ENCODE measurements at places on chromosomes 13 and 19.

DNA sequence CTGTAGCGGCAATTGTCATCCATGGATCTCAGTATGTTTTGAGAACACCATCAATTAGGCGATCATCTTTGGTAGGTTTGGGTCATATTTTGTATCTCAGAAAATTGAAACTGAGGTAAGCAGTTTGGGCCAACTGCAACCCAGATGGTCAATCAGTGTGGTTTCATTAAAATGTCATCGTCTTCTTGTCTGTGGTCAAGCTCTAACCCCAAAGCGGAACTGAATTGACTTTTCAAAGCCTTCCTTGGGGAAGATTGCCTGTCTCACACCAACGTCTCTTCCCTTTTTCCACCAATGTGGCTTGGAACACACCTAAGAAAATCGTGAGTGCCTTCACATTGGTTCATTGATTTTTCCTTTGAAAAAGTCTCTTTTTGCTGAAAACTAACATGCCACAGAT, 56.3 kb upstream of the UBAC2 start:
- no peak for DNase-seq

DNA sequence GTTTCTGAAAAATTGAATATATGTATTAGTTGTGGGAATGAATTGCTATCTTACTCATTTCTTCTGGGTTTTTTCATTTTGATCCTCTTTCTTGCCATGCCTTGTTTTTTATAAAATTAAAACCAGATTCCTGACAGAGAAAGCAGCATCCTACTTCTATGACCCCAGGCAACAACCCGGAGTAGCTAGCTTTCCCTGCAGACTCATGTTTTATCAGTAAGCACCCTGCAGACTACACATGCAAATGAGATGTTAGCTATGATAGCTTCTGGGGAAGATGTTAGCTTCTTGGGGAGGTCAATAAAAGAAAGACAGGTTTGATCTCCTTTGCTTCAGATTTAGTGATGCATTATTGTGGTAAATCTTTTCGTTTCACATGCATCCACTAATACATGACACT, 1598.6 kb downstream of the SLITRK5 start:
- DNase-seq: no peak

DNA sequence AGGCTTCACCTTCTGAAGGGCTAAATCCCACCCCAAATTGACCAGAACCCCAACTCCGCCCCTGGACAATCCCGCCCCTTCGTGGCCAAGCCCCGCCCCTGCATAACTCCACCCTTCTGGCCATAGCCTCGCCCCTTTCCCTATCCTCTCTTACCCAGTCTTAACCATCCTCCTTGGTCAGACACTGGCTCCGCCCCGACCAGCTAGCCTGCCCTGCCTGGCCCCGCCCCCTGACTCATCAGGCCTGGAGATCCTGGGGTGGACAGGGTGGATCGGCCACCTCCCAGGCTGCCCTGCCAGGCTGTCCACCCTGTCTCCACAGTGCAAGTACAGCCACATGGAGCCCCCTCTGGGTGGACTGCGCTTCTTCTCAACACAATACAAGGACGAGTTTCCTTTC, 8.0 kb upstream of the ZNF358 start:
- peak; percentile 69 for DNase-seq

DNA sequence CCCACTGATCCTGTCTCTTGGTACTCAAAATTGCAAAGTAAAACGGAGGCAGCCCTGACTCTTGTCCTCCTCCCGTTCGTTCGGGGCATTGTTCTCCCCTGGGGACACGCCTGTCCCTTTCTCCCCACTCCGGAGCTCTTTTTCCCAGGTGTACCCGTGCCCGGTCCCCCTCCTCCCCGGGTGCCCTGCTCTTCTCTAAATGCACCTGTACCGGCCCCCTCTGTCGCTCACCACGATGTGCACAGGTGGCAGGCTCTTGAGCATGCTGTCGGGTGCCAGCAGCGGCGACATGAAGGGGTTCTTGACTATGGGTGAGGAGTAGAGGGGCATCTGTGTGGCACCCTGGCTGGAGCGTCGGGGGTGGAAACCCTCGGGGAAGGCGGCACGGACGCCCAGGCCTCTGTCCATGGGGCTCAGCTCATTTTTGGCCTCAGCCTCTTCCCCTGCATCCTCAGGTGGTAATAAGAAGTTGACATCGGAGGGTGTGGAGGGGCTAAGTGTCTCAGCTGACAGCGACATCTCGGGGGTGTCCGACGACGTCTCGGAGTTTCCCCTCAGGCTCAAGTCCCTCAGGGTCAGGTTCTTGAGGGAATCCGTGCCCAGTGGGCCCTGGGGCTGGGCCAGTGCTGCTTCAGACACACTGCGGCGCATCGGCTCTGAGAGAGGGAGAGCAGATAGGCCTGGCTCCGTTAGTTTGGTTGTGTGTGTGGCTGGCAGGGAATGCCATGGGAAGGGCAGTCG, 12.4 kb upstream of the CNFN start:
- no peak for DNase-seq

DNA sequence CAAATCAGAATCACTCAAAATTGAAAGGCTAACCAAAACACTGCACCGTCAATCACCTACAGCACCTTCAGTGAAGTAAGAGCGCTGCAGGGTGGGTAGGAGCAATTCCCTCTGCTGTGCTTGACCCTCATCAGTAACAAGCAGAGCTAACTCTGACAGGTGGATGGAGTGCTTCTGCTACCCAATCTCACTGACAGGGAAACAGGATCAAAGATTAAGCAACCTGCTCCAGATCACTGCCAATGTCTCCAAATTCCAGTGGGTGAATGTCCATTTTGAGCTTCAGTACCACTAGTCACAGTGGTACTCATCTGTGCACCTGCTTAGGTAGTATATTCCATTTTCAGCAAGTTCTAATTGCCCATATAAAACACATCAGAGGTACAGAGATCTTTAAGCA, 25.2 kb downstream of the BRD4 start:
- DNase-seq: no peak

GRCh38 chr19:9362905-9363304, at the start of gene ZNF177:
Gene ZNF177 (plus strand): TSS chr19:9363013. CDS start chr19:9378312, 15,299 bp downstream.
- DNase-seq: no peak

- DNase-seq: peak; percentile 76
Observed at GRCh38 chr13:40271931-40272775, 394.3 kb downstream of the FOXO1 start.

GRCh38 chr13:30346153-30346788, 38.9 kb upstream of the KATNAL1 start:
- DNase-seq: no peak

DNA sequence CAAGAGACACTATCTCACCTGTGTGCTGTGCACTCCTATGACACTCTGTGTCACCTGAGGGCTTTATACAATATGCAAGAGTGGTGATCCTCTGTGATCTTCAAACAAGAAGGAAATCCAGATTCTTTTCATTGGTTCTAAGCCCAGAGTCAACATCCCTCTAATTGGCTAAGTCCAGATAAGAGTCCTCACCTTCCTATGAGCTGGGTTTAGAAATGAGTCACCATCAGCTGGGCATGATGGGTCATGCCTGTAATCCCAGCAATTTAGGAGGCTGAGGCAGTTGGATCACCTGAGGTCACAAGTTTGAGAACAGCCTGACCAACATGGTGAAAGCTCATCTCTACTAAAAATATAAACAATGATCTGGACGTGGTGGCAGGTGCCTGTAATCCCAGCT, 144.4 kb downstream of the ZNF675 start:
- no peak for DNase-seq

DNA sequence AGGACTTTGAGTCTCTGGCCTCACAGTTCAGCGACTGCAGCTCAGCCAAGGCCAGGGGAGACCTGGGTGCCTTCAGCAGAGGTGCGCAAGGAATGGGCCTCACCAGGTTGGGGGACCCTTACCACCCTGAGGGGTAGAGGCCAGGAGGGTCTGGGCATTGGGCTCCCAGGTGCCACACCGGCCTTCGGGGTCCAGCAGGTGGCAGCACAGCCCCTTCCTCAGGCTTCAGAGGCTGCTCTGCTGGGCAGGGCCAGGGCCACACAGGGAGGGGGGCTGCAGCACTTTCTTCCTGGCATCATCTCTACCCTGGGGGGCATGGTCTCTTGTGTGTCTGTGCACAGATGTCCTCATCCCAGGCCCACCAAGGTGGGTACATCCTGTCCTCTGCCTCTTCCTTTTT, 12.9 kb downstream of the PIN1 start:
- no peak for DNase-seq

Data from thoracic aorta (tissue), 2 donors.